ENCODE measurements at places on chromosomes 6 and 20. TPM values are rescaled to one million over a fixed set of nuclear protein-coding genes. Genes with fewer than 3 reads are reported as not detected.
A peak's percentile ranks its signal among the peaks of the same experiment; 100 is the strongest.

BPIFB4 gene
- 0.08 TPM for polyA plus RNA-seq

TMX4 gene
- polyA plus RNA-seq = 20.1 TPM

KHDRBS2 gene
- polyA plus RNA-seq = 0.23 TPM

DNA sequence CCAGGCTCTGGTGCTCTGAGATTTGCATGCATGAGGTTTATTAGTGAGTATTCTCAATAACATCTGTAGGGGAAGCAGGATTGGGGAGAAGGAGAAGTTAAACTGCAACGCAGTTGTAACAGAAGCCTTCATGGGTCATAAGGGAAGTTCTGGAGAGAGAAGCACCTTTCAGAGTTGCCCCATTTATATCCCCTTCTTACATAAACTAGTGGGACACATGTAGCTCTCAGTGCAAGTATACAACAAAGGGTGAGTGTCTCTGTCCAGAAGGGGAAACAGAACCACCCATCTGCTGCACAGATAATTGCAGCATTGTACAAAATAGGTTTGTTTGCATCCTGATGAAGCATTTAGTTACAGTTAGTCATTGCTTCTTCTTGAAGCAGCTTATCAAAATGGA lies 4.3 kb upstream of the ADGB start:
- DNase-seq = peak; percentile 44

GRCh38 chr6:44976677-44977641 lies 351.2 kb upstream of the RUNX2 start:
- no peak for DNase-seq

GHRH gene
- polyA plus RNA-seq = not detected

DNA sequence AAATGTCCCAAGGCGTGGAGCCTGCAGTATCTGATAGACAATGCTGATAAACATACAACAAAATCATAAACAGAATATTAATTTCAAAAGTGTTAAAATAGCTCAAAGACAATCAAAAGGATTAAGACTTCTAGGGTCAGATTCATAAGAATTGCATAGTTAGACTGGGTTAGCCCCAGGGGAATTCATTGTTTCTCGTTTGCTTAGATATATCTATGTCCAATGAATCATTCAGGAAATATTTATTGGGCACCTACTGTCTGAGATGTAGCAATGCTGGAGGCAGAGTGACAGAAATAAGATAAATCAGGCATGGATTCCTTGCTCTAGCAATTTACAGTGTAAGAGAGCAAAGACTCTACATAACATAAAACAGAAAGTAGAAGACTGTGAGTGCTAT lies 124.4 kb upstream of the PRL start:
- no peak for DNase-seq

NOX3 gene
- polyA plus RNA-seq = not detected

GRCh38 chr6:26360451-26361416 lies 4.3 kb upstream of the BTN3A2 start:
- DNase-seq = no peak

- no peak for DNase-seq
These were observed 46.1 kb upstream of the JAG1 start for GRCh38 chr20:10719740-10720385.

GRCh38 chr20:5192570-5193431 lies 66.0 kb downstream of the CDS2 start:
- DNase-seq = no peak

PNLDC1 gene
- polyA plus RNA-seq = 0.42 TPM

- peak; percentile 96 for DNase-seq
These were observed 269.6 kb downstream of the CD109 start for GRCh38 chr6:73965539-73966029.

DNA sequence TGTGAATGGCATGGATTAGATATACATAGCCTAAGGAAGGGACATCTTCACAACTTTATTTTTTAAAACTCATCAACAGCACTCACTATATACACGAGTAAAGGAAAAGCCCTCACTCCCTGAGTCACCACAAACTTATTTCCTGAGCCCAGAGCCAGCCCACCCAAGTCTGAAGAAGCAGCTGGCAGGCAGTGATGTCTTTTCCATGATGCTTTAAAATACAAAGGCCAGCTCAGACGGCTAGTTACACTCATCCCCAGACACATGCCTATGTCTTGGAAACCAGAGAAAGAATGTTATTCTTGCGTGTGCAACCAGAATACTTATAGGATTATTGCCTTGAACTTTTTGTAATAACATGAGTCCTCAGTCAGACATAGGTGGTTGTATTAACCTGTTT lies 114.4 kb downstream of the ADGRG6 start:
- peak; percentile 93 for DNase-seq

CPNE5 gene
- polyA plus RNA-seq = 9.4 TPM

MOXD1 gene
- 6.8 TPM for polyA plus RNA-seq

ARMH2 gene
- polyA plus RNA-seq = not detected

KIZ gene
- polyA plus RNA-seq = 14.7 TPM

GRCh38 chr20:19737025-19737424 lies 21.0 kb upstream of the RIN2 start:
- no peak for DNase-seq

- DNase-seq = no peak
These were observed 2.5 kb upstream of the NELFCD start for GRCh38 chr20:58978351-58979190.

ME1 gene
- 2.5 TPM for polyA plus RNA-seq

DNA sequence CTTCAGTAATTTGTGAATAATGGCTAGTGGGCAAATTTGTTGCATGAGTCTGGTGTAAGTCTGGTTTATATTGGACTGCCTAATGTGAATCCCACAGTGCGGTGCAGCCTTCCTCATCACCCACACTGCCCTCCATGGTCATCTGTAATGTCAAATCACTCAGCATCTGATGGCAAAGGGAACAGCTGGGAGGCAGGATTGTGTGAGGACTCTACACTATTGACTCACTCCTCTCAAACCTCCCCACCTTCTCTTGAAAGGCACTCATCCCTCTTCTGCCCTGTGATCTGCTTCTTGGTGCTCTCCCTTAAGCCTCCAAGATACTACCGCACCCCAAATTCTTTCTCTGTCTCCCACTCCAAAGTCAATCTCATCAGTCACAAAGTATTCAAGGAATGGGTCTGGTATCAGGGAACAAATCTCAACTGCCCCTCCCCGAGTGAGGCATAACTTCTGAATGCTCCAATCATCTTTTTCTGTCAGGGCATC lies 146.0 kb upstream of the BEND6 start:
- peak; percentile 28 for DNase-seq

DNA sequence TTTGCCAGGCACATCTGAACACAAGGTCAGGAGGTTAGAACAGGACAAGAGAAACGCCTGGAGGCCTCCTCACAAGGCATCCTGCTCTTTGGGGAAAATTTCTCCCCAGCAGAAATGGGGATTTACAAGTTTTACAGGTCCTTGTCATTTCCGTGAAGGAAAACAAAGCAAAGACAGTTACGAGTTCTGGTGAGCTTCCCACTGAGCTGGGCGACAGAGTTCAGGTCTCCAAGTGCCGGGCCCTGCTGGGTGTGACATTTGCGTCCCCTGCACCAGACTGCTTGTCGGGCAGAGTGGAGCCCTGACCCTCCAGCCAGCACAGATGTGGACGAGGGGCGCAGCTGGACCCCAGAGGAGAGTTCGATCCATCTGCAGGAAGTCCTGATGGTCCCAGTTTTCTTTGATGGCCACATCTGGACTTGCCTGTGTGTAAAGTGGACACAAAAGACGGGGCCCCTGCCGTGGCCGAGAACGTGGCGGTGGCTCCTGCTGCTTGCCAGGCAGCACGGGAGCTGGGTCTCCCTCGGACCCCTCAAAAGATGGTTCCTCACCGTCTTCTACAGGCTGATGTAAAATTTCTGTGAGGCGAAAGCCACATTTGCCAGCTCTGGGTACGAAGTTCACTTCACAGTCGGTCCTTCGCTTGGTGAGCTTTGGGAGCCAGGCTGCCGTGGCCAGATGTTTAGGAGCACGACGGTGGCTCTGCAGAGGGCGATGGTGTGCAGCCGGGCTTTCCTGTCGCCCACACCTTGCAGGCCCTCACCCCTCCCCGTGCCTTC lies 5.2 kb upstream of the ADRM1 start:
- no peak for DNase-seq

GRCh38 chr20:1926237-1926636 lies 31.0 kb downstream of the SIRPA start:
- no peak for DNase-seq

- DNase-seq = no peak
These were observed 85.8 kb downstream of the LYRM4 start for GRCh38 chr6:5174756-5175549.

Measured in muscle of leg (tissue), 16 donors.